NCI-H526 (cell line): ENCODE measurements at places on chromosomes 4 and X.

DNA sequence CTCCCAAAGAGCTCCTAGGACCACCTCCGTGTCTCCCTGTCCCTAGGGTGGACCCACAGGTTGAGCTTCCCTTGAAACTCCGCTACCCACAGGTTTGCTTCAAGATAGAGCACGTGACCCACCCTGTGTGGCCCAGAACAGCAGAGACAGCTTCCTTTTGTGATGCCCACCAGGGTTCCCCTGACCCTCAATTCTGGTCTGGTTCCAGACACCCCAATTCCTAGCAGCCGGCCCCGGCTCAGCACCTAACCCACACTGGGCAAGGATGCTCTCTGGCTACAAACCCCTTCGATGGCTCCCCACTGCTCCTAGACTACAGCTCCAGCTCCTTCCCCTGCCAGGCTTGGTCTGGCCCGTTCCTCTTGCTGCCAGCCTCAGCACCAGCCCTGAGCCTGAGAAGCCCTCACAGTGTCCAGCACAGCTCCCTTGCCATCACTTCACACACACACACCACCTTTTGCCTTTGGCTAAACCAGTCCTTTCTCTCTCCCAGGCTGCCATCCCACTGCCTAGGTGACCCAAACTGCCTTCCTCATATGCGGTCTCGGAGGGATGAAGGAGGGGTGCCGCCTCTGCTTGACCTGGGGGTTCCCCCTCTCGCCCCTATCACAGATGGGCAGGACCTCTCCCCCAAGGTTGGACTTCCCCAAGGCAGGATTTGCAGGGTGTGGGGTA lies 6.2 kb downstream of the PNCK start:
- DNase-seq = no peak

DNA sequence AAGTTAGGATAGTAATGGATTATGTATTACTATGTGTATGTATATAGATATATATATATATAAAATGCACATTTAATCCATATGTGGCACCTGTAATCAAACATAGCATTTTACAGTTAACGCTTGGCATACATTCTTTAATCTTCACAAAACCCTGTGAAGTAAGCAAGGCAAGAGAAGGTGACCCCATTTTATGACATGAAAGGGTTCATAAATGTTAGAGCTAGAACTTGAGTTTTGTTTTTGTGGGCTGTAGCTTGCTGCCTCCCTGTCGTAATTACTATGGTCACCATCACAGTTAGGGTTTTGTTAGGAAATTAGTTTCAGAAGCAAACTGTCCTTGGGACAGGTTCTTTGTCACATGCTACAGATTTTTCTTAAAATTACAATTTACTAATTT lies 13.8 kb upstream of the CYP2U1 start:
- DNase-seq = no peak

- no peak for DNase-seq
Observed at GRCh38 chr4:155187989-155188388, 20.4 kb upstream of the NPY2R start.

DNA sequence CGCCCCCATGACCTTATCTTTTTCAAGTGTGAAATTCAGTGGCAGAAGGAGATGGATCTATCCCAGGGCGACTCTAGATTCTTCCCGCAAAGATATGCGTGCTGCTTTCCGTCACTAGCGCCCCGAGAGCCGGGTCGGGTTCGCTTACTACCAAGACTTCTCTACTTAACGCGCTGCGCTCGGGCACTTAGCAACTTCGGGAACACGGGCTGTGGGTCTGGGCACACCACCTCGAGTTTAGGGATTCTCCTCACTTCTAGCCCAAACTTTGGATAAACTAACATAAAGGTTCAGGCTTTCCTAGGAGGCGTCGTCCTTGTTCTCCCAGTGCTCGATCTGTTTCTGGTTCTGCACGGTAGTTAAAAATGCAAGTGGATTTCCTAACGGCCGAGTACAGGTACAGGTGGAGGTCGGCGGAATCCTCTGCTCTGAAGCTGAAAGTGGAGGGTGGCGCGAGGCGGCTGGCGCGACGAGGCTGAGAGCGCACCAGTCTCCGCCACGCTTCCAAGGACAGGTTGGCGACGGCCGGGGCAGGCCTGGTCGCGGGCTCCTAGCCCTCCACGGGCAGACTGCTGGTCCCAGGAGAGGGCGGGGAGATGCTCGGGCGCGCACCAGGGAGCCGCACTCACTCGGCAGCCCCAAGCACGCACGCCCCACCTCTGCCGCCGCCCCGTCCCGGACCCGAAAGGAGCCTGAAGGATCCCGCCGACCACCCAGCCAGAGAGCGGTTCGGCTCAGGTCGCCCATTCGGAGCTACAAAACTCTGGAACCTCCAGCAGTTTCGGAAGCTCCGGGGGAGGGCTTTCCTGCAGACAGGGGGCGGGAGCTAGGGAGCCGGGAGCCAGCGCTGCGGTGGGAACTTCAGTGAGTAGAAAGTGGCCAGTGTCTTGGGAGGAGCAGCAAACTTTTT lies 100.8 kb upstream of the TENM3 start:
- DNase-seq = no peak

GRCh38 chrX:18748499-18748898 lies 41.1 kb downstream of the PPEF1 start:
- DNase-seq = no peak

GRCh38 chr4:168291242-168291641 lies 27.3 kb downstream of the DDX60 start:
- no peak for DNase-seq

- DNase-seq = no peak
Observed at GRCh38 chr4:66930206-66930605, 615.1 kb downstream of the CENPC start.

GRCh38 chr4:186984105-186984644 lies 260.5 kb upstream of the FAT1 start:
- no peak for DNase-seq

DNA sequence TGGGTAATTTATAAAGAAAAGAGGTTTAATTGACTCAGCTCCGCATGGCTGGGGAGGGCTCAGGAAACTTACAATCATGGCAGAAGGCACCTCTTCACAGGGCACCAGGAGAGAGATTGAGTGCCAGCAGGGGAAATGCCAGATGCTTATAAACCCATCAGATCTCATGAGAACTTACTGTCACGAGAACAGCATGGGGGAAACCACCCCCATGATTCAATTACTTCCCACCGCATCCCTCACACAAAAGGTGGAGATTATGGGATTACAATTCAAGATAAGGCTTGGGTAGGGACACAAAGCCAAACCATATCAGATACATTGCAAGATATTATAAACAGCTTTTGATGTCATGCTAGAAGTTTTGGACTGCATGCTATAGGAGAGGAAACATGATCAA lies 204.3 kb downstream of the VEGFC start:
- DNase-seq = no peak
